ENCODE measurements at places on chromosomes 3 and 15.

DNA sequence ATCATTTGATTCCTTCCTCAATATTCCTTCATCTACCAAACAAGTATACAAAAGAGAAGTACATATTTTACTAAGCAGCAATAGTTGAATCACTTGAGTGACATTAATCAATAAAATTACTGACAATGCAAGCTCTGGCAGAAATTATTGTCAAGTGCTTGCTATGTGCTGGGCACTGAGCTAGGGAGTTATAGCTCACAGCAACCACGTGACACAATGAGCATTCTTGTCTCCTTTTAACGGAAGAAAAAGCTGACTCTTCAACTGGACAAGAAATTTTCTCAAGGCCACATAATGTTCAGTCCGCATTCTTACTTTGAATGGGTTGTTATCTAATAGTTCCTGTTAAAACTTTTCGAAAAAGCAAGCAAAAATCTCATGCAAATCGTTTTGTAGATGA is 500.1 kb downstream of the PYDC2 start:
- no peak for DNase-seq

DNA sequence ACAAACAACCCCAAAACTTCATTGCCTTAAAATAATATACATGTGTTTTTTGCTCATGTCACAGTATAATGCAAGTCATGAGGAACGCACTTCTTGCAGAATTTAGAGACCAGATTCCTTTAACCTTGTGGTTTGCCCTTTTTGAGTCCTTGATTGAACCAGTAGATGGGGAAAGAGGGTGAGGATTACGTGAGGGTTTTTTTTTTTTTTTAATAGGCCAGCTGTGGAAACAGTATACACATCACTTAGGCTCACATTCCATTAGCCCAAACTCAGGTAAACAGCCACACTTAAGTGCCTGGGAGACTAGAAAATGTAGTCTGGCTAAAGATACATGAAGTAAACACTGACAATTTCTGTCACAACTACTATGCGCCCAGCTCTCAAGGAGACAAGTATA is 114.9 kb upstream of the MLF1 start:
- DNase-seq = no peak

GRCh38 chr15:98803228-98804056 is 155.1 kb downstream of the IGF1R start:
- no peak for DNase-seq

DNA sequence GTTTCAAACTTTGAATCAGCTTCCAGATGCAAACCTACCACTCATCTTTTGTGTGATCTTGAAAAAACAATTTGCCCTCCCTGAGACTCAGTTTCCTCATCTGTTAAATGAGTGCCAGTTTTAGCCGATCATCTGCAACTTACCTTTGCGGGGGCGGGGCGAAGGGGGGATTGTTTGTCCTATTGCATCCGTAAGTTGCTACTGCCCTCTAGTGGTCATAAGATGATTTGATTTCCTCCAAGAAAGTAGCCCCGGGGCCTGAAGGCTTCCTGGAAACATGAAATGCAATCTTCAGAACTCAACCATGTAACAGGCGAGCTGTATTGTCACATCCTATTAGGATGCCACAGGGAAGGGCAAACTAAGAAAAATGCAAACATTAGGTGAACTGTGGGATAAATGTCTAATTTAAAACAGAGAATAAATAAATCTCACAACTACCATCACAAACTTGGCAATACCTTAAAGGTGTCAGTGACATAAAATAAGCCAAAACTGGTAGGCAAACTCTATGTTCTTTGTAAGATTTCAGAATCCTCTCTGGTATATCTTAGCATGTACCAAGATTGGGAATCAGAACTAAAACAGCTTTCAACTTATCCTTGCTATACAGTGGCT is 63.5 kb upstream of the CLDN18 start:
- DNase-seq = no peak

GRCh38 chr3:151265866-151266265 is 12.5 kb downstream of the P2RY14 start:
- no peak for DNase-seq

GRCh38 chr3:19364148-19364547 is 215.8 kb downstream of the KCNH8 start:
- DNase-seq = no peak

DNA sequence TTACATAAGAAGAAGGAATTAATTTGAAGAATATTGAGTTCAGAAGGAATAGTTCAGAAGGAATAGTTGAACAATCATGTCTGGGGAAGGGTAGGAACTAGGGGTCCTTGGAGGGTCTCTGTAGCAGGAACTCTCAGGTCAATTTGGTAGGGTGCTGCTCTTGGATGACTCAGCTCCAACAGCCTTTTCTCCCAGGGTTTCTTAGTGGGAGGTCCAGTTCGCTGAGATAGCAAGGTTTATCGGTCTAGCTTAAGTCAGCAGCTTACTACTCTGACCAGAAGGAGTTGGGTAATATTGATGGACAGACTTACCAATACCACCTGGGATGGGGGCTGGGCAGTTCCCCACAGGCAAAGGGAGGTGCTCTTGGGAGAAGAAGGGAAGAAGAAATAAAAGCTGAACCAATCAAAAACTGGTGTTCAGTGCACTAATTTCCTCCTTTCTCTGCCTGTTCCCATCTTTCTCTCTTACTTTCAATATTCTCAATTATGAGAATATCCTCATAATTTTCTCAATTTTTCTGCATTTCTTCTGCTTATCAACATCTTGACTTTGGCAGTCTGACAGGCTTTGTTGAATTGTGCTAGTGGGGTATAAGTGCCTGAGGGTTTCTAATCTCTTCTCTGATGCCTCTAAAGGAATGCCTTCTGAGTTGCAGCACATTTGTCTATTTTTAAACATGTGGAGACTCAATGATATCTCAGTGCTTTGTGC is 14.4 kb upstream of the MITF start:
- DNase-seq = no peak

- no peak for DNase-seq
Measured at GRCh38 chr15:49652922-49653321, 32.1 kb downstream of the DTWD1 start.

GRCh38 chr15:65688462-65688861 is 66.7 kb downstream of the SLC24A1 start:
- no peak for DNase-seq

DNA sequence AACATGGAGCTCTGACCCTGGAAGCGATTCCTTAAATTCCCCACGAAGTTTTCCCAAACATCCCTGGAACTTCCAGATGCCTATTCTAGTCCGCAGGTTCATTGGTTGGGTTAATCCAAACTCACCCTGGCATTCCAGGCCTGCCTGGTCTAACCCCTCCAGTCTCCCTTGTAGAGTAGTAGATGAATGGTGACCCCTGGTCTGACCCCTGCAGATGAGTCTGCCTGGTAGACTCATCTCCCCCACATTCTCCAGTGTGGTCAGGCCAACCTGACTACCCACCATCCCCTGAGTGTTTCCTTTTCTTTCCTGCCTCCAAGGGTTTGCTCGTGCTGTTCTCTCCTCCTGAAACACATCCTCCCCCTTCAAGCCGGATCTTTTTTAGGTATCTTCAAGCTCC is 10.8 kb upstream of the HRH1 start:
- no peak for DNase-seq

- no peak for DNase-seq
Measured at GRCh38 chr15:39710681-39711080, 72.0 kb downstream of the FSIP1 start.

GRCh38 chr15:66613743-66614142 is 47.9 kb upstream of the LCTL start:
- DNase-seq = no peak

DNA sequence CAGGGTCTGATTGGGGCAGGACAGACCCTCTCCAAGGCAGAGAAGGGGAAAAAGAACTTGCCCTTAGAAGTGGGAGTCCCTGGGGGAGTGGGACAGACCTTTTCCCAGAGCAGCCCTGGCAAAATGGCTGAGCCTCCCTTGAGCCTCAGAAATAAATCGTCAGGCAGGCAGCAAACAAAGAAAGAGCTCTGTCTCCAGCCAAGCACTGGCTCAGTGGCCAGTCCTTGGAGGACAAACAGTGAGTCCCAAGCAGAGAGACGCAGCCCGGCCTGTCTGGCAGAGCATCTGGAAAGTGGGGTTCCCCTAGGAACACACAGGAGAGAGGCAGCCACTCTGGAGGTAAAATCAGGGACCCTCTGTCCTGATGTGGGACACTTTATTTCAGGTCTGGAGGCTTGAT is 1.8 kb downstream of the SLC6A1 start:
- no peak for DNase-seq

DNA sequence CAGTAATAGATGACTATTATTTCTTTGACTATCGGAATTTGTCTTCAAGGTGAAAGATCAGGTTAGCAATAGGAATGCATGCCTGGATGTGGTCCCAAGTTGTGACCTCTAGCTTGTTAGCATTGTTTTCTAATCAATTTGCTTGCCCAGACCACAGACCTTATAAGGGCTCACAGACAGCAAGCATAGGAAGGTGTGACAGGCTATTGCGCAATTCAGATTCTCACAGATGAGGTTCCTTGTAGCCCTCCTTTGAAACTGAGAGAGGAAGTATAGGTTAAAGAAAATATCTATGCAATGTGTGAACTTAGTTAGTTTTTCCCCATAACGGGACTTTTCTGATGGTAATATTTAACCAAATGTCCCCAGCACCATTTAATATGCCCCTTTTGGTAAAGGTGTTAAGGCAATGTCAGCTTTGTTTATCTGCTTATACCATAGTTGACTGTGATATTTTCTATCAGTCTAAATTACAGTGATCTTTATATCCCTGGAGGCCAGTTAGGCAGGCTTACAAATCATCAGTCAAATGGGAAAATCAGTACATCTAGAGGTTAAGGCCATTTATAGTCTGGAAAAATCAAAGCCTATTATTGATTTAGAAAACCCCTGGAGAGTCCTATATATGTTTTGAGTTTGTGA is 168.1 kb upstream of the MBNL1 start:
- DNase-seq = no peak

DNA sequence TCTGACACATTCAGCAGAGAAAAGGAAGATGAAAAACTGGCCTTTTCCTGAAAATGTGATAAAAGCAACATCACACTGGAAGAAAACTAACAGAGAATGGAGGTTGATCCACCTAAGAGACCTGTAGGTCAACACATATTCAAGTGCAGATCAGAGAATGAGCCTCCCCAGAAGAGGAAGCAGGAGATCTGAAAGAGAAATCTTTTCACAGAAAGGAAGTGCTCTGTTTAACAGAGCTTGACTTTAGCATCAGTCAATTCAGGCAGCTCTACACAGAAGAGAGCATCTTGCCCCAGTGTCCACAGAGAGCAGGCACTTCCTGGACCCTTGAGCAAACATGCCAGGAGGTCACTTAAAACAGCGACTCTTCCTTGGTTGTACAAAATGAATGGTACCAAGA is 655.4 kb upstream of the GBE1 start:
- DNase-seq = no peak

DNA sequence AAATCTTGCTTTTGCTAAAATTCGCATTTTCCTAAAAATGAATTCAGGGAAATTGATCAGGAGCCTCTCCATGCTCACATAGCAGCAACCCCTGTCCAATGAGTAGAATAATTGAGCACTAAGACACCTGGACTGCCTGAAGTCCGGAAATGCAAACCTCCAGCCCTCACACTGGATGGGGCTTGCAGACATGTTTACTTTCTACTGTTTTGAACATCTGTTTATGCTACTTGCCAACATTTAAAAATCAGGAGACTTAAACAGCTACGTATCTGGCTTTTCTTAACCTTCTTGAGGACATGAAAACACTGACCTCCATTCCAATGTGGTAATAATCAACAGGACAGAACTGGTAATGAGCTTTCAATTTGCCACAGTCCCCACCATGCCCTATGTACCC is 184.4 kb downstream of the SHOX2 start:
- DNase-seq = no peak

DNA sequence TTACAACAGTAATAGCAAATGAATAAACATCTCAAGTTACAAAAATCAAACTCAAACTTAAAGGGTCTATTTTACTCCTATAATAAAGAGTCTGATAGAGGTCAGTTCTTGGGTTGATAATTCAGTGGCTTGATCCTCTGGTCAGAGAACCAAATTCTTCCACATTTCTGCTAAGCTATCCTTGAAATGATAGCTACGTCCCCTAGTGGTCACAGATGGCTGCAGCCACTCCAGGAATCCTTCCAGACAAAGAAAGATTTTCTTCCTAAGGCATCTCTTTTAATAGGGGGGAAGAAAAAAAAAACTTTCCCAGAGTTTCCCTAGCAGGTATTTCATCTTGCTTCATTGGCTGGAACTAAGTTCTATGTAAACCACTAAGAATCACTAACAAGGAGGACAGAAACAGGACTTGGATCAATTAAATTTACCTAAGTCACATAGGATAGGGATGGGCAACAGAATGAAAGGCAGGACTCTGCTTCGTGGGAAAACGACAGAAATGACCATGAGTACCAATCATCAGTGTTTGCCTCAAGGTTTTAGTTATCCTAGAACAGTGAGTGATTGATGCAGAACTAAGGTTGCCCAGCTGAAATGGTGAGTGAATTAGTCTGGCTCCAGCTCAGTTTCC is 160.7 kb downstream of the STAC start:
- no peak for DNase-seq

DNA sequence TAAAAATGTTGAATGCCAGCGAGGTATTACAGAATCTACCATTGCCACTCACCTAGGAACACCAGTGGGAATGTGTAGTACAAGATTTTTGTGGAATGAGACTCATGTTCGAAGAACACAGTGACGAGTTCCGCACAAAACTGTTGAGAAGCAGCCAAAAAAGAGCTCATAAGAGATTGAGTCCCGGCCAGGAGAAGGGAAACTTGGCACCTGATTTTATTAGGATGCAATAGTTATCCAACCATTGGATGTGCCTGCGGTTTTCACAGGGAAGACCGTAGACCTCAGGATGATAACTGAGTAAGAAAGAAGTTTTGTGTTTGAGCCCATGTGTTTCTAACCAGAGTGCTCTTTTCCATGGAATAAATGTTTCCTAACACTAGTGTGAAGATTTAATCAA is 88.9 kb downstream of the PTPRG start:
- DNase-seq = peak; percentile 31

DNA sequence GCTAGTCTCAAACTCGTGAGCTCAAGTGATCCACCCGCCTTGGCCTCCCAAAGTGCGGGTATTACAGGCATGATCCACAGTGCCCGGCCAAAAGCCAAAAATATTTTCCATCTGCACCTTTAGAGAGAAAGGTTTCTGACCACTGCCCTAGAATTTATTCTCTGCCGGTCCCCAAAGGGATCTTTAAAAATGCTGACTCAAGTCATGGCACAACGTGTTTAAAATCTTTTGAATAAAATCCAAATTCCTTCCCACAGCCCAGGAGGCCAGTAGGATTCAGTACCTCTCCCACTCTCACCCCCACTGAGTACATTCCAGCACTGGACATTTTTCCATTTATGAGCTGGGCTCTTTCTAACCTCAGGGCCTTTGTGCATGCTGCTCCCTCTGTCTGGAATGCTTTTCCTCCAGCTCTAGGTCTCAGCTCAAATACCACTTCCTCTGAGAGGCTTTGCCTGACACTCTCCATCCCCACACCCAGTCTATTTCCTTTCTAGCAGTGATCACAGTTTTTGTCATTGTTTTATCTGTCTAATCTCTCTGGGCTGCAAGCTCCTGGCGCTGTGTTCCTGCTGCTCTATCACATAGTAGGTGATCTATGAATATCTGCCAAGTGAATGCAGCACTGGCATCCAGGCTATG is 502.9 kb downstream of the SHQ1 start:
- DNase-seq = no peak

GRCh38 chr3:142844339-142844977 is 44.4 kb downstream of the PCOLCE2 start:
- no peak for DNase-seq

All from psoas muscle (tissue), 8 donors.